NAMALWA (cell line): ENCODE measurements at places on chromosomes 2 and 18.

DNA sequence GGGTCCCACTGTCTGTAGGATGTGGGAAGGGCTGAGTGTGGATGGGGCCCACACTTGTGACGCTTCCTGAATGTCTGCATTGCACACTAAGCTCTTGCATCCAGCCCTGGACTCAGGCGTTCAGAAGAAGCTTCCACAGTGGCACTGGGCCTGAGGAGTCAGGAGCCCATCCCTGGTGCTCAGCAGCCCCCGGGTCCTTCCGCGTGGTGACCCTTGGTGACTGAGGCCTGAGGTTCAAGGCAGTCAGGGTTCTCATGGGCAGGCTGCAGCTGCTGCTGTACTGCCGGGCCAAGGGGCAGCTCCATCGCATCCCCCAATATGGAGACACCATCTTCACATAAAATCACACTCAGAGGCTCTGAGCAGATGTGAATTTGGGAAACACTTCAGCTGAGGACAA, 65.8 kb upstream of the TUBA3E start:
- DNase-seq: no peak

DNA sequence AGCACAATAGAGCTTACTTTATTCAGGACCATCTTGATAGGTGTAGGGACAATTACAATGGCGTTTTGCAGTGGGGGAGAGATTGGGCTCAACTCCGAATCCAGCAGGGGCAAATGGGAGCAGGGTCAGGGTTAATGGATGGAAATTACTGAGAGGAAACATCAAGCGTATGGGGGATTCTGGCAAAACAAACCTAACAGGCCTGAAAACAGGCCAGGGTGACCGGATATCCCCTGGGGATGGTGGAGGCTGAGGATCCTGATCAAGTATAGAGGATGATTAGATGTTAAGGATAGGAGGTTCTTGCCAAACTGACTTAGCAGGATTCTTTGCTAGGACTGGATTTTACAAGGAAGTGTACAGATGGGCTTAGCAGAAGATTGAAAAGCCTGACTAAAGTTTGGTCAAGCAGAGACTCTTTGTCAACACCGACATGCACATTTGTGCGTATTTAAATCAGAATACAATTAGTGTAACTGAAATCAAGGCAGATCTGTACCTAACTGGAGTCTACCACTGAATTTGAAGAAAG, 54.5 kb upstream of the GPR45 start:
- DNase-seq: no peak

DNA sequence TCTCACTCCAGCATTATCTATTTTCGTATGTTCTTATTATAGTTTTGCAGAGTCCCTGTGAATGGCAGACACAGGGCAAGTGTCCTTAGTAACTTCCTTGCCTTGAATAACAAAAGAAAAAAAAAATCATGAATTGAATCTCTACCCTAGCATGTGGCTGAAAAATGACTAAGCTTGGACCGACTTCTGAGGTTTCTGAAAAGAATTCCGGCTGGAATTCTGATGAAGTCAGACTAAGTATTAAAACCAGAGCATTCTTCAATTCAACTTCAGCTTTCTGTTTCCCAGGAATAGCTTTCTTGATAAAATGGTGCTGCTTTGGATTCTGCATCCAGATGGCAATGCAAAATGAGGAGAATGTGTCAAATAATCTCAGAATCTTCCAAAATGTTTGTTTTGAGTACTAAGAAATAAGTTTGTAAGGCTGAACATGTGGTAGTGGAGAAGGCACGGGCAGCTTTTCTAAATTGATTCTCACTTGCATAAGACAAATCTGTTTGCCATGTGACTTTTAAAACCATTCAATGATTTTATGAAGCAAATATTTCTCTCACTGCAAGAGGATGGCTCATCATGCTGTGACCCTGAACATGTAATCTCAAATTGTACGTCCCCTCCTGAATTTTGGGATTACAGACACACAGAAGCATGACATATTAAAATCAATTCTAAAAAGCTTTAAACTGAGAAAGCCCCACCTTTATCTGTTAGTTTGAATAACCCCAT, 1462.8 kb upstream of the LRRTM1 start:
- DNase-seq: no peak

DNA sequence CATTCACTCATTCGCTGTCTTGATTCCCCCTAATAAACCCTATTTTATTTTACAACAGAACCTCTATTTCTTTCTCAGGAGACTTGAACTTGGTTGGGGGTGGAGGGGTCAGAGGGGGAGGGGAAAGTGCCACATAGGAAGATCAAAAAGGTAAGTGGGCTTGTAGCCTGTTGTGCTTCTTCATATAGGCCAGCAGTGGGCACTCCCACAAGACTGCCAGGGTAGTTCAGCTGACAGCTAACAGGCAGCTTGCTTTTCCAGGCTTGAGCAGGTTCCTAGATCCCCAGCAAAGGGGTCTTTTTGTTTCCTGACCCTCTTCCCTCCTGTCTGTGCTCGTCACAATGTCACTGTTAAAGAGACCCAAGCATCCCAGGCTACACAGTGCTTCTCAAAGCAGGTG, 829 bp upstream of the KIAA2012 start:
- peak; percentile 6 for DNase-seq

GRCh38 chr2:15684161-15685039, 92.7 kb downstream of the DDX1 start:
- DNase-seq: no peak

DNA sequence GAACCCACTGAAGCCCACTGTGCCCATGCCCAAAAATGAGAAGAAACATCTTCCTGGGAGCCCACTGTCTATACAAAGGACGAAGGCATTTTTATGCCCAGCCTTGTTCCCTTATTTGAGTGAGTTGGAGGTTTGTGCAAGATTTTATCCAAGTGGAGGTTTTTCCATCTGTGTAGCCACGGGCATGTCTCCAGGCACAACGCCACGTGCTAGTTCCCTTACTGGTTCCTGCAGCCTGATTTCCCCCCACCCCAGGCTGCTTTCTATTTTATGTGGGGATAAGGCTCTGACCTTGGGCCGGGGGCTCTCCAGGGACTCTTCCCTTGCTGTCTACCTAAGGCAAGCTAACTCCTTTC, 22.2 kb upstream of the TXNL4A start:
- DNase-seq: no peak

DNA sequence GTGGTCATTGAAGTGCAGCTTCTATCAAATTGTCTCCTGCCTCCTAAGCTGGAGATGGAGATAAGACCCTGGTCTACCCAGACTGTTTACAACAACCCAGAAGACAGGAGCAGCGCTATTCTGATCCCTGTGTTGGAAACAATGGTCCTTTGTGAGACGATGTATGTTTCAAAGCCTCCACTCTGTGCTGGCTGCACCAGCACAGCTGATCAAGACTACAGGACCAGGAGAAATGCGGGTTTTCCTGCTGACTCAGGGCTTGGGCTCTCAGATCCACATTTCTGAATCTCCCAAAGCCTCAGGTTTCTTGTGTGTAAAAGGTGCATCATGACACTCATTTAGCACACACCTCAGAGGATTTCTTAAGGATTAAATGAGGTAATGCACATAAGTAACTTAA, 92.0 kb downstream of the POU3F3 start:
- DNase-seq: no peak

GRCh38 chr2:234457421-234457820, 39.5 kb downstream of the ARL4C start:
- no peak for DNase-seq

GRCh38 chr18:48632676-48633257, 93.9 kb downstream of the CTIF start:
- no peak for DNase-seq

DNA sequence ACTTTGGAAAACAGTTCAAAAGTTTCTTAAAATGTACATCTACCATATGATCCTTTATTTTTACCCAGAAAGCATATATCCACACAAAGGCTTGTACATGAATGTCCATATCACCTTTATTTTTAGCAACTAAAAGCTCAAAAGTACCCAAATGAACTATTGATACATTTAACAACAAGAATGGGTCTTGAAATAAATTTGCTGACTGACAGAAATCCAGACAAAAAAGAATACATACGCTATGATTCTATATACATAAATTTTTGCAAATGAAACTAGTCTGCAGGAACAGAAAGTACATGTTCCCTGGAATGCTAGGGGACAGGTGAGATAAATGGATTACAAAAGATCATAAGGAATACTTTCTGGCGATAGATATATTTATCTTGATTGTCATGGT, 96.3 kb upstream of the KYNU start:
- no peak for DNase-seq

- no peak for DNase-seq
Measured at GRCh38 chr18:26656431-26656943, 108.1 kb upstream of the KCTD1 start.

- DNase-seq: peak; percentile 62
Measured at GRCh38 chr2:240024766-240025165, 376 bp downstream of the NDUFA10 start.

GRCh38 chr2:21590026-21590690, 466.4 kb downstream of the TDRD15 start:
- no peak for DNase-seq

DNA sequence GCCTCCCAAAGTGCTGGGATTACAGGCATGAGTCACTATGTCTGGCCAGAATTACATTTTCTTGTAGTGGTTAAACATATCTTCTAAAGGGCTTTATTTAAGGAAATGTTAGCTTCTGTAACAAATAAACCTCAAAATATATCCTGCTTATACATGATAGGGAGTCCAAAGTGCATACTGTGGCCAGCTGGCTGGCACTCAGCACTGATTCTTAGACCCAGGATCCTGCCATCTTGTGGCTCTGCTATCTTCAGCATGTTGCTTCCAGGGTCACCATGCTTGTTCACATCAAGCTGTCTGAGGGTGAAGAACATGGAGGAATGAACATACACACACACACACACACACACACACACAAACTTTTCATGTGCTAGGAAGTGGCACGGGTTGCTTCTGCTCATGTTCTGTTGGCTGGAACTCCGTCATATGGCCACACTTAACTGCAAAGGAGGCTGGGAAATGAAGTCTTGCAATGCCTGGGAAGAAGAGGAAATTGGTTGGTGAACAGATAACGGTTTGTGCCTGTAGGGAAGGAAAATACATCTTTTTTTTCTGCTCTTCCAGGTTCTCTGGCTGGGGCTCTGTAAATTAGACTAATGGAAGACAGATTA, 40.0 kb downstream of the NPPC start:
- no peak for DNase-seq

- peak; percentile 59 for DNase-seq
Measured at GRCh38 chr18:26089293-26090129, 902 bp downstream of the SS18 start.

DNA sequence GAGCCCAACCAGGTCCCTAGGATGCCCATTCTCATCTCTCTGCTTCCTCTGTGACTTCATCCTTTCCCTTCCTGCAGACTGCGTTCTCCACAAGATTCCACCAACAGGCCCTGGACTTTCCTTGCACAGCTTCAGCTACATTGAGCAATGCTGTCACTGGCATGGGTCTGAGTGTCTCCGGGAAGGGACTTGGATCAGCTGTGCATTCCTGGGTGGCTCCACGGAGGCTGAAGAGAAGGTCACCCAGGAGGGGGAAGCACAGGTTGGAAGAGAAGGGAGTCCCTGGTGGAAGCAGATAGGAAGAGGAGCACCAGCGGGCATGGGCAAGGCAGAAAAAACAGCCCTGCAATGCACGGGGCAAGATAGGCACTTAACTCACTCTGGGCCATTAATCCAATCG, 140.5 kb downstream of the UXS1 start:
- no peak for DNase-seq

- no peak for DNase-seq
Measured at GRCh38 chr18:73487966-73488365, 620.2 kb upstream of the NETO1 start.

GRCh38 chr18:49721981-49722380, 91.4 kb downstream of the ACAA2 start:
- no peak for DNase-seq

- DNase-seq: peak; percentile 21
Measured at GRCh38 chr18:65057439-65058083, 693.3 kb upstream of the CDH7 start.

GRCh38 chr2:201972621-201973255, 60.9 kb upstream of the FZD7 start:
- DNase-seq: no peak

- DNase-seq: no peak
Measured at GRCh38 chr2:120235681-120236080, 12.5 kb upstream of the TMEM185B start.

DNA sequence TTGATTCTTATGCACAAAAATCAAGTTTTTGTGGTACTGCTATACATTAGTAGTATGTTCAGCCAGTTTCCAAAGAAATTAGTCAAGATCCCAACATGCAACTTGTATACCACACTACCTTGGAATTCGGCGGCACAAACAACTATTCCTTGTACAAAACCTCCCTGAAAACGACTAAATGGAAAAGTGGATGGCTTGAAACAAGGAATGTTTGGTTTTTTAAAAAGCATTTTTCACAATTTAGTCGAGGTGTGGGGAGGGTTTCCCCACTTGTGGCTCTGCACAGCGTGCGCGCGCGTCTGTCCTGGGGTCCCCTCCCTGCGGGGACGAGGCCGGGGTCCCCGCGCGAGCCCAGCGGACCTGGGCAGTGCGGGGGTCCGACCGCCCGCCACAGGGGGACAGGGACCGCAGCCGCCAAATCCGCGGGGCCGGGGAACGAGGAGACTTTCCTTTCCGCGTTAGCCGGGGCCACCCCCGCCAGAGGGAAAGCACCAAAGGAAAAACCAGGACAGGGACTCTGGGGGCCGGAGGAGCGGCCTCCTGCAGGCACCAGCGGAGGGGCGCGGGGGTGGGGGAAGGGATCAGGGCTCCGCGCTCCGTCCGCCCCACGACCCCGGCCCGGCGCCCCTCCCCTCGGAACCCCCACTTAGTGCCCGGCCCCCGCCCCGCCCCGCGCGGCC, 534 bp upstream of the SOCS6 start:
- DNase-seq: no peak

DNA sequence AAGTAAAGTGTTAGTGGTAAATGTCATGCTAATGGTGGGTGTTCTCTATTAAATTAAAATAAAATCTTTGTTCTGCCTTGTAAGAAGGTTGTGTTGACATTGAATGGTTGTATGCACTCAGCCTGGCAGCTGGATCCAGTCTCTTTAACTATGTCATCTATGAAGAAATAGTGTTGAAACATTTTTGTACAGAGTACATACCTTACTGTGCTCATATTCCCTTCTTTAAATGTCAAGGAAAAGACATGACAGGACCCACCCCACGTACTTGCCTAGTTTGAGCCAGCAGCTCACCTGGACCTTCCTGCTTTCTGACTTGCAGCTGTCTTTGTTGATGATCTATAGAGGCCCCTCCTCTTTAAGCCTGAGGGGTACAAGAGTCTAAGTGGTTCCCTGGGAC, 85.6 kb upstream of the ST3GAL5 start:
- DNase-seq: no peak

- DNase-seq: no peak
Measured at GRCh38 chr18:11167778-11168177, 18.4 kb upstream of the PIEZO2 start.

GRCh38 chr2:231612109-231612455, 19.4 kb downstream of the TEX44 start:
- no peak for DNase-seq

DNA sequence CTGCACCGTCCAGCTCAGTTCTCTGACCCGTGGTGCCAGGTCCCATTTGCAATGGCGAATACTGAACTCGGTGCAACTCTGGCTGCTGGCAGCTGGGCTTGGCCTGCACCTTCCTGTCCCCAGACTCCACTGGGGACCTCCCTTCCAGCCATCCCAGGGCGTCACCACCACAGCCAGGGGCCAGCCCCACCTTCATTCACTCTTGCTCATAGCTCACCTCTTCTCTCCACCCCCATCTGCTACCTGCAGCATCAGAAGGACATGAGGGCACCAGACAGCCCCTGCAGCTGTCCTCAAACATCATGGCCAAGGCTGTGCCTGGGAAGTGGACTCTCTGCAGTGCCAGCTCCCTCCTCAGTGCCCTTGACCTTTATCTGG, 16.2 kb upstream of the ALPI start:
- DNase-seq: no peak

GRCh38 chr2:227228061-227228667, 63.7 kb downstream of the COL4A3 start:
- no peak for DNase-seq
